ENCODE measurements at places on chromosomes 11 and 22.

GRCh38 chr11:21411104-21411503, 741.7 kb downstream of the NELL1 start:
- no peak for DNase-seq

DNA sequence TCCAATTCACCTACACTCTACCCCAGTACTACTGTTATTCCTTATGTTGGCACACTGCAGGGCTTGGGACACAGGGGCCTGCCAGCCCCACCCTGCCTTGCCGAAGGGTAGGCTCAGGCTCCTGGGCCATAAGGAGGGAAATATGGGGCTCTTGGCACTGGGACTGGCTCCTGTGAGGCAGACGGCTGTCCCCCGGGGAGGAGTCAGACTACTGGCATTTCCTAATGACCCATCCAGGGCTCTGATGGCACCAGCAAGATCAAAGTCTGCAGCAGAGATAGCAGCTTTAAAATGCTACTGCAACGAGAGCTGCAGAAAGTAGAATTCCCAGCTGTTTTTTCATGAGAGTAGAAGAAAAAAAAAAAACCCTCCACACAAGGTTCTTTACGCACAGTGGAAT, 42.2 kb upstream of the CYP2D6 start:
- DNase-seq = no peak

DNA sequence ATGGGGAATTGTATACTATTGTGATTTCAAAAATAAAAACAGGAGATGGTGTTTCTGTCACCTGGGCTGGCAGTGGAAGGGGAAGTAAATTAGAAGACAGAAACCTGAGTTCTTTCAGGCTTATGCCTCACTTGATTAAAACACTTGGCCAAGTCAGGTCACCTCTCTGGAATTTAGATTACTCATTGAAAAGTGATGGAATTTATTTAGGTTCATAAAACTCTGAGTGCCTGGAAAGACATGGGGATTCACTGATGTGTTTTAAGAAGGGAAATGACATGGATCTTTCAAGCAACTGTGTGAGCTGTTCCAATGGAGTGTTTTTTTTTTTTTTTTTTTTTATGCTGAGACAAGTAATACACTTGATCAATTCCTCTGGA, 400.1 kb downstream of the TMEM135 start:
- DNase-seq = peak; percentile 57

DNA sequence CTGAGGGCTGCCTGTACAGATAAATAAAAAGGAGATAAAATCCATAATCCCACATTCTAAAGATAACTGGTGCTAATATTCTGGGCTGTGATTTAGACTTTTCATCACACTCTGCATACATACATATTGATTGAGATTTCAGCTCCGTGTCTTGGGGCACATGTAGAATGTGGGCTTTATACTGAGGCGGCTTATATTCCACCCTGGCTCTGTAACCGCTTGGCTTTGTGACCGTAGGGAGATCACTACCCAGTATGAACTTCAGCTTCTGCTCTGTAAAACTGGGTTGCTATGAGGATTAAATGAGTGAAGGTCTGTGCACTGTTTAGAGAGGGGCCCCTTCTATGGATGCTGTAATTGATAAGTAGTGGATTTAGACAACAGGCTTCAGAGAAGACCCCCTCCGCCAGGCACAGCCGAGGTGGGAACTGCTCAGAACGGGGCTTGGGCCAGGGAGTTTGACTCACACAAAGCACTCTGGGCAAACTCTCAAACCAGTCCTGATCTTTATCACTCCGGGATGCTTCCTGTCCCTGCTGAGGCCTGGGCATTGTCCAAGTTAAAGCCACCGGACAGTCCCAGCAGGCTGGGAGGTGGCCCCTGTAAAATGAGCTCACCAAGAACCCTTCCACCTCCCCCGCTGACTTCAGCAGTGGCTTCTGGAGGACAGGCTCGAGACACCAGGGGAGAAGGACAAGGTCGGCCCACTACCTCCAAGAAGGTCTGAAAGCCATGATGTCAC, 17.2 kb downstream of the KIAA1671 start:
- DNase-seq = peak; percentile 30

GRCh38 chr22:19873960-19874306, 19.3 kb upstream of the GNB1L start:
- no peak for DNase-seq

DNA sequence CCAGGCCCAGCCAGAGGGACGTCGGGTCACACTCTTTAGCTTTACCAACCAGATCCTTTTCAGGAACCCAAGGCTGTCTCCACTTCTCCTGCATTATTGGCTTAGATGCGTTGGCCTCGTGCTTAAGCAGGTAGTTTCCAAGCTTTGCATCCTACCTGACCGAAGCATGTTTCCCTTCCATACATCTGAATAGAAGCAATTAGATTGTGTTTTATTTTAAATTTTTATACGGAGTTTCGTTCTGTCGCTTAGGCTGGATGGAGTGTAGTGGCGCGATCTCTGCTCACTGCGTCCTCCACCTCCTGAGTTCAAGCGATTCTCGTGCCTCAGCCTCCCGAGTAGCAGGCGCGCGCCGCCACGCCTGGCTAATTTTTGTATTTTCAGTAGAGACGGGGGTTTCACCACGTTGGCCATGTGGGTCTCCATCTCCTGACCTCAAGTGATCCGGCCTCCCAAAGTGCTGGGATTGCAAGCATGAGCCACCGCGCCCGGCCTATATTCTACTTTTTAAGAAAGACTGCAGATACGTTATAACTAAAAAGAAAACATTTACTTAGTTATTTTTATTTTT, 677 bp downstream of the DYNC2H1 start:
- no peak for DNase-seq

- no peak for DNase-seq
Measured at GRCh38 chr11:76085270-76085669, 121.0 kb downstream of the WNT11 start.

DNA sequence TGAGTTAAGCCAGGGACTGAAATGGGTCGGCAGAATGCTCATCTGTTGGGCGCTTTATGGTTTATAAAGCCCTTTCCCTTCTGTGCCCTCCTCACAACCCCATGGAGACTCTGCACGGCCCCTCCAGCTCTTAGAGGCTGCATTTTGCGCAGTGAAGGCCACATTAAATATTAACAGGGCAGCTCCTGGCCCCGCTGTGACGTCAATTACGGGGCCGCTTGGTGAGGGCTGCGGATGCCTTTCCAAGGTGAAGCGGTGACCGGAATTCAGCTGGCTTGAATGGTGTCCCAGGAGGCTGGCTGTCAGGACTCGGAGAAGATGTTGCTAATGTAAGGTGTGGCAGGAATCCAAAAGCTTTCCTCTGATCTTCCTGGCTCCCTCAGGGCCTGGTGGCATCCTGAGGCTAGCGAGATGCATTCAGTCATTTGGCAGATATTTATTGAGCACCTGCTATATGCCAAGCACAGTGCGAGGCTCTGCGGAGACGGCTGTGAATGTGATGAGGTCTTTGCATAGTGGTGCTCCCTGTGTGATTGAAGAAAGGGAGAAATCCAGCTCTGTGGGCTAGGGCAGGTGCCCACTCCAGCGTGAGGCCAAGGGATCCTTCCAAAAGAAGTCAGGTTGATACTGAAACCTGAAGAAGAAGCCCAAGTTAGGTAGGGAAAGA, 10.4 kb upstream of the YWHAH start:
- DNase-seq = no peak

GRCh38 chr22:48900626-48901025, 927.0 kb downstream of the BRD1 start:
- DNase-seq = no peak

DNA sequence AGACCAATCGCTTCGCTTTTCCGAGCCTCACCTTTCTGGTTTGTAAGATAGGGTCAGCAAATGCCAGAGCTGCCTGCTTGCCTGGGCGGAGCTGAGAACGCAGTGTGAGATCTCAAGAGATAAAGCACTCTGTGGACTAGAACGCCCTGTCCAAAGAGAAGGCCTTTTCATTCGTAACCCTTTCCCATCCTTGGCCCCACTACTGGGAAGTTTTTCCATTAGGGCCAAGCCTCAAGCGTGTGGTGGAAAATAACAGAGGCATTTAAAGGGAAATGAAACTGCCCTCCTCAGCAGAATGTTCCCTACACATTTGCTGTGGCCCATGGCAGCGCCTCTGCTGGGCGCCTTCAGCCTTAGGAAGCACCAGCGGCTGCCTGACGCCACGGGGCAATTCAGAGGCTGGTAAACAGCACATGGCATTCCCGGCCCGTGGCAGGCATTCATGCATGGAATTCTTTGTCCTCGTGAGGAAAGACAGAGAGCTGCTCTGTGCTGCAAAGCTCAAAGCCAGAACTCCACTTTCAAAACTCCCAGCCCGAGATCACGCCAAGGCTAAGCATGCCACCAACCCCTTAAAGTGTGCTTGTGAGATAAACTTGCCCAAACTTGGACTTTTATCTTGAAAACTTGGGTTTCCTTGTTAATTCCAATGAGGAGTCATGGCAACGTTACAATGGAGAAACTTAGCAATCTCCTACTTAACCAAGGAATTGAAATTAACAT, 38.1 kb downstream of the AHNAK start:
- DNase-seq = peak; percentile 42

GRCh38 chr11:34439610-34440198, 970 bp downstream of the CAT start:
- DNase-seq = no peak

DNA sequence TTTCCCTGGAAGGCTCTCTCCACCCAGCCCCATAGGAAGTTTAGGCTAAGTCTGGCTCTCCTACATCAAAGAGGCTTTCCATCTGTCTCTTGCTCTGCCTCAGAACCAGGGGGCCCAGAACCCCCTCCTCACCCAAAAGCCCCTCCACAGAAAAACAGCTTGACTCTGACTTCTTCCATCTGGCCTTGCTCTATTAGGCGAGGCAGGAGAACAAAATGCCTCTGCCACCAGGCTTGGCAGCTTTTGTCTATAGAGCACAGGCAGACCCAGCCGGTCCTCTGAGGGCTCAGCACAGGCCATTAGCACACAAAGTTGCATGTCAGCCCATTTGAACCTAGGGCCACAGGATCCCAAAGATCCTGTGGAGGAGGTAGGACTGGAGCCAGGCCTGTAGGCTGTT, 75.7 kb upstream of the SUSD2 start:
- DNase-seq = no peak

DNA sequence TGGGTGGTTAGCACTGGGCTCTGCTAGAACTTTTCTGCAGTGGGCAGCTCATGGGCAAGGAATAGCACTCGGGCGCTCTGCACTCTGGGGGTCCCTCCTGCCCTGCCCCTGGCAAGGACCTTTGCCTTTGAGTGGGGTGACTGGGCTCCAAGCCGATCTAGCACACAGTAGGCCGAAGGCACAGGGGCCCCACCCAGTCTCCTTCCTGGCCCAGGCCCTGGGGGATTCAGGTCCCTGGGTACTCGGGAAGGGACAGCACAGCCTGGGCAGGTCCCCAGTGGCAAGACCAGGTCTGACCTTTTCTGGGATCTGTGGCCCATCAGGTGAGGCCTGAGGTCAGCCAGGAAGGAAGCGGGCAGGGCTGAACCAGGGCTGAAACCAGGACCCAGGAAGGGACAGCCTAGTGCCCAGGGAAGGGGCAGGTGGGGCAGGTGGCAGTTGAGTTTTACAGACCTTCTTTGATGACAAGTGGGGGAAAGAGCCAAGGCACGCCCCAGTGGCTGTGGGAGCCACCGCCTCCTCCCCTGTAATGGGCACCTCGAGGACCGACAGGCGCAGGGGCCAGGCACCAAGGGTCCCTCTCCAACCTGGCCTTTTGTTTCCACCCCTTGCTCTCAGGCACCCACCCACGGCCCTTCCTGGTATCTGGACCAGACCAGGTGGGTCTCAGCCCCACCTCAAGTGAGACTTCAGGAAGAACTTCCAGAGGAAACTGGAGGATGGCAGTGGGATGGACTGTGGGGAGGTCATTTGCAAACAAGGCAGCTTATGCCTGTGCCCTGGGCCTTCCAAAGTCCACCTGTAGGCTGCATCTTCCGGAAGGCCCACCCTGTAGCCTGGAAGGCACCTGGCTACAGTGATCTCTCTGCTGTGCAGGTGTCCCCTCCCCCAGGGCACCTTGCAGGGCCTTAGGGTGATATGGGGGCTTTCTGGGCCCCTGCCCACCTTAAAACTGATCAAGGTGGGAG, 883 bp upstream of the AIFM3 start:
- DNase-seq = no peak

GRCh38 chr11:131614631-131615030, 244.2 kb downstream of the NTM start:
- DNase-seq = no peak

DNA sequence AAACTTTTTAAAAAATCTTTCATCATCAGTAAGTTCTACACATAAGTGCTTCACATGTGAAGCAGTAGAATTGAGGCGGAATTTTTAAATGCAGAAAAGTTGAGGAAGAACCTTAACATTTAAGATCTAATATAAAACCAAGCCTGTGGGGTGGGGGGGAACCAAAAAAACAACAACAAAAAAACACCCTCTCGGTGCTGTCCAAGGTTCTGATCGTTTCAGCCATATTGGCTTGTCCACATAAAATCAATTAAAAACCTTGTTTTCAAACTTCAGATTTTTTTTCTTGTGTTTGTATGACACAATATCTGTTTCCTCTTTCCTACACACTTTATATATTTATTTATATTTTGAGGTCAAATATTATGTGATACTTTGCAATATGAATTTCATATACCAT, 130.0 kb downstream of the WNT7B start:
- DNase-seq = no peak

GRCh38 chr11:78216021-78216420, 27.3 kb downstream of the USP35 start:
- DNase-seq = no peak

DNA sequence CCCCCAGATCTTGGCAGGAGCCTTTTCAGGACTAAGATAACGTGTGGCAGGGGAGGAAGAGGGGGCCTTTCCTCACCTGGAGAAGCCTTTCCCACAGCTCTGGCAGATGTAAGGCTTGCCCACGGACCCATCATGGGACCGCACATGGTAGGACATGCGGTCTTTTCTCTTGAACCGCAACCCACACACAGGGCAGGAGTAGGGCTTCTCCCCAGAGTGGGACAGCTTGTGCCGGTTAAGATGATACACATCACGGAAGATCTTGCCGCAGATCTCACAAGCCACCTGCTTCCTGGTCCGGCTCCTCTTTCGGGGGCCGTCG, 1.9 kb downstream of the PATZ1 start:
- DNase-seq = no peak

- no peak for DNase-seq
Measured at GRCh38 chr22:19815093-19815822, 39.4 kb downstream of the GNB1L start.

DNA sequence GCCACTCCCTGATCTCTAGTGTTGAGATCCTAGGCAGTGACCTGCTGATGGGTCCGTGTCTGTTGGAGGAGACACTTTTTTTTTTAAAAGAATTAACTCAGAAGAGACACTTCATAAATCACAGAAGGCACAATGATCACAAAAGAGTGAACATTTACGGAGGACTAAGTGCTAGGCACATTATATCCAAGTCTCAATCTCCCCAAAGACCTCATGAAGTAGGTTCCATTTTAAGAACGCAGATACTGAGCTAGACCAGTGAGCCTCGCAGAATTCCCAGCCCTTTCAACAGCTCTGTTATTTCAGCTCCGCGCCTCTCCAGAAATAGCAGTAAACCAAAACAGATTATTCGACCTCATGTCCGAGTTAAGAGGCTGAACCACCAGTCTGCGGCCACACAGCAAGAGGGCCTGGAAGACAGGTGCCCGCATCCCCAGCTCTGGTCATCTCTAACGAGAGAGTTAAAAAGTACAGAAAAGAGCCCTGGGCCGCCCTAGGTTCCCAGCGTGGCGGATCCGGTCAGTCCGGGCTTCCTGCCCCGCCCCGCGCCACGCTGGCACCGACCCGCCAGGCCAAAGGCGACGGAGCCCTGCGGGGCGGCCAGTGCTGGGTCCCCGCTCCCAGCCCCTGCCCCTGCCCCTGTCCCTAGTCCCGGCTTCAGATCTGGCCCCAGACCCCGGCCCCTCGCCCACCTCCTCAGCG, 612 bp downstream of the XBP1 start:
- peak; percentile 38 for DNase-seq
